NCI-H1694 (cell line): ENCODE measurements at places on chromosomes 3 and 15.
A peak's percentile ranks its signal among the peaks of the same experiment; 100 is the strongest.

- DNase-seq, result no peak
Observed at GRCh38 chr3:89098964-89099585, 8.3 kb upstream of the EPHA3 start.

GRCh38 chr3:130480736-130481135 lies 36.2 kb upstream of the COL6A6 start:
- no peak for DNase-seq

DNA sequence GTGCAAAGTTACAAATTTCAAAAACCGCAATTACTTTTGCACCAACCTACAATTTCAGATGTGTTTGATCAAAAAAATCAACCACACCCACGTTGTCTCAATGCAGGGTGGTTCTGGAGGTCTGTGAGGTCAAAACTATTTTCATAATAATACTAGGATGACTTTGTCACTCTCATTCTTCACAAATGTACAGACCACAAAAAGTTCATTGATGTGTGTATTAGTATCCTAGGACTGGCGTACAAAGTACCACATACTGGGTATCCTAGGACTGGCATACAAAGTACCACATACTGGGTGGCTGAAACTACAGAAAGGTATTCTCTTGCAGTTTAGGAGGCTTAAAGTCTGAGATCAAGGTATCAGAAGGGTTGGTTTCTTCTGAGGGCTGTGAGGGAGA lies 13.0 kb downstream of the SUCLG2 start:
- no peak for DNase-seq

GRCh38 chr3:193885832-193886231 lies 250.1 kb upstream of the HES1 start:
- no peak for DNase-seq

DNA sequence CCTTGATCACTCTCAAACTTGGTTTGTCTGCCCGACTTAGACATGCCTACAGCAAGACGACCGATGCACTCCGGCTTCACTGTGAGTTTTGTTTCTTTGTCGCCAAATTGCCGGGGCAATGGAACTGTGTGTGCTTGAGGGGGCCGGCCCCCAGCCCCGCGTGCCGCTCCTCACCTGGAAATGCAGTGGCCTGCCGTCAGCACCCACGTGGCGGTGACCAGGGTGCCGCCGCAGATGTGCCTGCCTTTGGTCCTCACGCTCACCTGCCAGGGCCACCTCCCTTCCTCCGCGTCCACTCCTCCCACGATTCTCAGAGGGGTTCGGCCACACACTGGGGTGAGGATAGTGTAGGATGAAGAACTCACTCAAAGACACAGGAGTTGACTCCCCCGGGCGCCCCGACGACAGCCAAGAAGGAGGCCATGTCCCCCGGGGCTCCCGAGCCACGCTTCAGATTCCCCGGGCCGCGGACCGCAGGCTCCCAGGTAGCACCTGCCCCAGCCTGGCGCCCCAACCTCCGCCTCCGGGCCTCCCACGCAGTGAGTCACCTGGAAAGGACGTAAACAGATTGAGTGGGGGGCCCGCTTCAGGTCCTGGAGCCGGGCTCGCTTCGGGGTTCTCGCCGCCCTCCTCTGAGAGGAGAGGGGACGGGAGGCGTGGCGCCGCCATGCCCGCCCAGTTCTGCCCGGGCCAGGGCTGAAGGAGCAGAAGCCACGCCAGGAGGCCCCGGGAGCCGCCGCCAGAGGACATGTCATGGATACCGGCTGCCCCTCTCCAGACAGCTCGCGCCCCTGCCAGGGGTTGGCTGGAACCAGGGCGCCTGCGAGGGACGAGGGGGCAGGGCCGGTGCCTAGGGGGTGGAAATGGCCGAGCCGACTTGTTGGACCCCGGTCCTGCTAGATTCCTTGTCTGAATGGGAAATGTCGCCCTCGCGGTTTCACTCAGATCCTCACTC lies 29.6 kb downstream of the MYL3 start:
- no peak for DNase-seq

GRCh38 chr3:190120269-190121060 lies at the start of gene P3H2:
P3H2 (minus strand) TSS chr3:190120897; CDS start chr3:190120731, 166 bp downstream.
- peak; percentile 34 for DNase-seq

- DNase-seq, result no peak
Observed at GRCh38 chr3:71806736-71807135, 21.8 kb upstream of the PROK2 start.

- DNase-seq, result no peak
Observed at GRCh38 chr3:177725165-177725564, 527.9 kb upstream of the TBL1XR1 start.

DNA sequence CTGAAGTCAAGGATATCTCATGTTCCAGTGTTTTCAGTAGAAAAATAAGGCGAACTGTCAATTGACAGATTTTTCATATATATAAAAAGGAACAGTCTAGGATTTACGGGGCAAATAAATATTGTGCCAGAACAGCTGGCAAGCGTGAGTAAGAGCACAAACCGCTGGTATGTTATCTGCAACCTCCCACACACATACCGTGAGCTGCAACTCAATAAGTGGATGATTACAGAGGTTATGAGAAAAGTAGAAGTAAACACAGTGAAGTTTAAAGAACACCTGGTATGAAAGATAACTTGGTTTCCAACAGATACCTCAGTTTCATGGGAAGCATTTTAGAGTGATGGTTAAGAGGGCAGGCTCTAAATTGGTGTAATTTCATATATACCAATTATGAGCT lies 733.4 kb downstream of the TUSC7 start:
- no peak for DNase-seq

DNA sequence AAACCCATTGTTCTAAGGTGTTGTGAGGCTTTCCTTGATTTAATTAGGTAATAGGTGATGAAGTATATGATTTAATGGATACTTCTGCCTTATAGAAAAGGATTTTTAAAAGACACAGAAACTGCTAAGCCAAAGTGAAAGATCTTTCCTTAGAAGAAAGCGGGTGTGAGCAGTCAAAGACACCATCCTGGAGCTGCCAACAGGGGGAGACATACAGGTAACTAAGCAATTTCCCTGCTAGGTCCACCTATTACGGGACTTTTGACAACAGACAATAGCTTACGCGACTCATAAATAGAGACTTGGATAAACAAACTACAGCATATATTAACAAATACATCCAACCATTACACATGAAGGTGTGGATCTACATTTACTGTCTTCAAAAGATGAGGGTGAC lies 669.5 kb downstream of the SQOR start:
- no peak for DNase-seq

GRCh38 chr15:98663606-98664005 lies 15.3 kb downstream of the IGF1R start:
- DNase-seq, result no peak

DNA sequence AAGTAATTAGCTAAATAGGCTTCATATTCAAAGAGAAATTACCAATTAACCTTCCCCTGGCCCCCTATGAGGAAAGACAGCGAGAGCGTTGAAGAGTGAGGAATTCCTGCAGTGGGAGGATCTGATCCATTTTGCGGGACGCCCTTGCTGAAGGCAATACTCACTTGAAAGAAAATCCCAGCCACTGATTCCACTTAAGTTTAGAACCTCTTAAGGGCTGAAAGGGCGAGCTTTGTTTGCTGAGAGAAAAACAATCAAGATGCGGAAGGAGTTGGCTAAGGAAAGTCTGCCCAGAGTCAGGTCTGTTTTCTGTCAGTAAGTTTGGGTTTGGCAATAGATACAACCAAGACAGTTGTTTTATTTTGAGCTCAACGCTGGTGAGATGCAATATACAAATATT lies 102.8 kb upstream of the GBE1 start:
- DNase-seq, result no peak

GRCh38 chr15:73318463-73319351 lies 50.1 kb downstream of the HCN4 start:
- no peak for DNase-seq

DNA sequence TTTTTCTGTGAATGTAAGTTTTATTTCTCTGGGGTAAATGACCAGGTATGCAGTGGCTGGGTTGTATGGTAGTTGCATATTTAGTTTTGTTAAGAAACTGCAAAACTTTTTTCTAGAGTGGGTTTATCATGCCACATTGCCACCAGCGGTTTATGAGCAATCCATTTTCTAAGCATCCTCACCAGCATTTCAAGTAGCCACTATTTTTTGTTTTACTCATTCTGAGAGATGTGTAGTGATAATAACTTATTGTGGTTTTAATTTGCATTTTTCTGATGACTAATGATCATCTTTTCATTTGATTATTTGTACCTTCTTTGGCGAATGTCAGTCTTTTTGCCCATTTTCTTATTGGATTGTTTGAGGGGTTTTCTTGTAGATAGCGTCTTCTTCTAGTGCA lies 56.2 kb downstream of the SPRED1 start:
- DNase-seq, result no peak

DNA sequence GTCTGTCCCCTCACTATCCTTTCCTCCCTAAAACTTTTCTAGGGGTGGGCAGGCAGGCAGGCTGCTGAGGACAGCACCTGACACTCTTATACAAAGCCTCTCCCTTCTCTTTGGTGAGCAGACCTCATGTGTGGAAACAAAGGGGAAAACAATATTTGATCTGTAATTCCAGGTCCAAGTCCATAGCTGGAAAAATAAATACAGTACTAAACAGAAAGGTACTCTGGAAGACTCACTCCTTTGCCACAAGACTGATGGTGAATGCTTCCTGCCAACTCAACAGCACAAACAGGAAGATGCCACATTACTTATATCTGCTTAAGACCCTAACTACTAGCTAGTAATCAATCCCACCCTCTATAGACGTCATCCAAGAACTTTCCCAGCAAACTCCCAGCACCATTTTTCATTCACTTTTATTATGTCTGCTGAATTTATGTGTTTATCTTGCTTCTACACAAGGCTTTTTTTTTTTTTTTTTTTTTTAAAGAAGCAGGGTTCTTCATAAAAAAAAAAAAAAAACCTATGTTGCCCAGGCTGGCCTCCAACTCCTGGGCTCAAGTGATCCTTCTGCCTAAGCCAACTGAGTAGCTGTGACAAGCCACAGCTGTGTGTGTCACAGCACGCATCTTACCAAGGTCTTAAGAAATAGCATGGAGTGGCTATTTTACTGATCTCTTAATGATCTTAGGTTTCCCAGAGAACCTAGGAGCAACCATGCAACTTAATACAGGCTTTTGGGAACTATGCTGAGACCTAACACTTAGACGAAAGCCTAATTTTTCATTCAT lies 44.2 kb upstream of the CSPG5 start:
- no peak for DNase-seq

DNA sequence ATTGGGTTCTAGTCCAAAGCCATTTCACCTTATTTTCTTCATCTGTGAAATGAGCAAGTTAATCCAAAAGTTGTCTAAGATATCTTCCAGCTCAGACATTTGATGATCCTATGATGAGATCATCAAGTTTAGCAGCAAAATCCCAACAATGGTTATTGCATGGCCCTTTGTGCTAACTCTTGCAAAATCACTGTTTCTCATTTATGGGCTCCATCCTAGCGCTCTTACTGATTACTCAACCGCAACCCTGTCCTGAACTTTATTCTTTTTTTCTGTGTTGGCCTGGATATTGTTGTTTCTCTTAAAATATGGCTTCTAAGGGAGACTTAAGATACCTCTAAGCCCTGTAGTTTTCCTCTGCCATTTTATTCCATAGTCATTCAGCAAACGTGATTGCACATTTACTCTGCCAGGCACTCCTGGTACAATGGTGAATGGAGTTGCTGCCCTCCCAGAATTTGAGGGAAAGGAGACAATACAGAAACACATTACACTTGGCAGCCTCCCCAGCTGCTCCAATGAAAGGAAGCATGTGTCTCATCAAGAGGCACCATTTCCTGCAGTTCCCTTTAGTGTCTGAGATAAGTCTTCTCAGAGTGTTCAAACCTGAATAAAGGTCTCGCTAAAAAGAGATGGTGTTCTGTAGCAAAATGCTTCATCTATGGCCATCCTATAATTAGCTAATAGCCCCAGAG lies 4.4 kb downstream of the GXYLT2 start:
- no peak for DNase-seq

DNA sequence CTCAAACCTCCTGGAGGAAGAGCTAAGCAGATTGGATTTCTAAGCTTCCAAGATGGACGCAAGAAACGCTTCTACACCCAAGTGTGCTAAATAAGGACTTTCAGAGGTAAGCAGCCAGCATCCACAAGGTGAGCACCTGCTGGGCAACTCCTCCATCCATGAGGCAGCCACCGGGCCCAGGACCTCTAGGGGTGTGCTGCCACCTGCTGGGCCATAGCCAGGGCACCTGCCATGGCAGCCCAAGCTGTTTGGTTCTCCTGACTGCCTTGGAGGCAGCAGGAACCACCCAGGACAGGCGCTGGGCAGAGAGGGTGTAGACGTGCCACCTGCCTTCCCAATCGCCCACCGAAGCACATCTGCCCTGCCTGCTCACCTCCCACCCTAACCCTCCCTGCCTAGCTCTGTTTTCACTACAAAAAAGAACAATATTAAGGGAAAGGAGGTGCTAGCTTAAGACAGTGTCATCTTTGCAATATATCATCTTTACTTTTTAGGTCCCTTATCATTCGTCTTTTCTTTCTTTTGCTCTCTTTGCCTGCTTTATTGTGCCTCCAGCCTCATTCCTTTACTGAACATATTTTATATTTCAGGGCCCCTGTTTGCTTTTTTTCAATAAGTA lies 12.9 kb downstream of the C15orf62 start:
- DNase-seq, result peak; percentile 5

DNA sequence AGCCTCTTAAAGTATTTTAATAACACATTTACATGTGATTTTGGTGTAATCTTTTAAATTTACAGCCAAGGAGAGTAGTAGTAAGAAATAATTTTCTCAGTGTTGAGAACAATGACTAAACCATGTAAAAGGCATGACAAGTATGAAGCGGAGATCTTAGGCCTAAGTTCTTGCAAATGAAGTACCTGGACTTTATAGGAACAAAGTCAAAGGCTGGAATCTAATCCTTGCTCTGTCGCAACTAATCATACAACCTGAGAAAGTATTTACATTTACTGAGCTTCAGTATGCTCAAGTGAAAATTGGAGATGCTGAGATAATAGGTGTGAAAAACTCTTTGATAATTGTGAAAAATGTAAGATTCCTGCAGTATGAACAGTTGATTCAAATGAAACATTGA lies 86.4 kb upstream of the VGLL3 start:
- DNase-seq, result no peak

- no peak for DNase-seq
Observed at GRCh38 chr3:174102866-174103265, 705.3 kb downstream of the NLGN1 start.

- DNase-seq, result no peak
Observed at GRCh38 chr3:196225086-196225485, 8.8 kb downstream of the SLC51A start.

DNA sequence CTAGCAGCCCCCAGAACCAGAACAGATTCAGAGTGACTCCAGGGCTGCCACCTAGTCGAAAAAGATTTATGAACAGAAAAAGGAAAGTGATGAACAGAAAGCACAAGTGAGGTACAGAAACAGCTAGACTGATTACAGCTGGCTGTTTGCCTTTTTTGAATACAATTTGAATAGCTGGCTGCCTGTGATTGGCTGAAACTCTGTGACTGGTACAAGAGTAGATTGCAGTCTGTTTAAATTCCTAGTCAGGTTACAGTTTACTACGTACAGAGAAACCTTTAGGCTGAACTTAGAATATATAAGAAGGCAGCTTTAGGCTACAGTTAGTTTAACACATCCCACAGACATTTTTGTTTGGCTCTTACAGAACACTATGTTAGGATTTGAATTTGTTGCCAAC lies 10.0 kb downstream of the CCDC13 start:
- DNase-seq, result no peak

- DNase-seq, result no peak
Observed at GRCh38 chr3:119643528-119643927, 16.9 kb downstream of the POPDC2 start.

- peak; percentile 35 for DNase-seq
Observed at GRCh38 chr3:112519424-112520001, 20.2 kb upstream of the BTLA start.
